ENCODE measurements at places on chromosomes 6 and 20. TPM values are rescaled to one million over a fixed set of nuclear protein-coding genes. Genes with fewer than 3 reads are reported as not detected.

BEND6 gene
- total RNA-seq, result not detected

KCNB1 gene
- under 0.01 TPM for total RNA-seq

MYO6 gene
- total RNA-seq, result 26.4 TPM

BCL2L1 gene
- 40.7 TPM for total RNA-seq

ZNF311 gene
- total RNA-seq, result 0.22 TPM

DNA sequence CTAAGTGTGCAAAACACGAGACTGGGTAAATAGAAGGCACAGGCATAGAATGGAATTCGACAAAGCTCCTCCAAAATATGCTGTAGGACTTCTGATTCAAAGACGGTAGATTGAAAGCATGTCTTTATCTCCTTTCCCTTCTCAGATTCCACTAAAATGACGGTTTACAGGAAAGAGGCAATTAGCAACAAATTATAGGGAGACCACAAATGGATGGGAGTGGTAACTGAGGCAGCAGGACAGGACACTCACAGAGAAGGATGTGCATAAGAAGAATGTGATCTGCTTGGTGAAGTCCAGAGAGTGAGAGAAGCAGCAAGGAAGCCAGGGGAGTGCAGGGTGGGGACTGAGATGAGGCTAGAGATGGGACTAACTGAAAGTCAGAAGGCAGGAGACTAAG, 113.4 kb upstream of the MRPS10 start:
- DNase-seq, result no peak

GRCh38 chr6:51459958-51460357, 627.5 kb downstream of the PKHD1 start:
- DNase-seq, result no peak

GRCh38 chr6:142960098-142960497, 15.1 kb upstream of the HIVEP2 start:
- DNase-seq, result peak; percentile 91

DNA sequence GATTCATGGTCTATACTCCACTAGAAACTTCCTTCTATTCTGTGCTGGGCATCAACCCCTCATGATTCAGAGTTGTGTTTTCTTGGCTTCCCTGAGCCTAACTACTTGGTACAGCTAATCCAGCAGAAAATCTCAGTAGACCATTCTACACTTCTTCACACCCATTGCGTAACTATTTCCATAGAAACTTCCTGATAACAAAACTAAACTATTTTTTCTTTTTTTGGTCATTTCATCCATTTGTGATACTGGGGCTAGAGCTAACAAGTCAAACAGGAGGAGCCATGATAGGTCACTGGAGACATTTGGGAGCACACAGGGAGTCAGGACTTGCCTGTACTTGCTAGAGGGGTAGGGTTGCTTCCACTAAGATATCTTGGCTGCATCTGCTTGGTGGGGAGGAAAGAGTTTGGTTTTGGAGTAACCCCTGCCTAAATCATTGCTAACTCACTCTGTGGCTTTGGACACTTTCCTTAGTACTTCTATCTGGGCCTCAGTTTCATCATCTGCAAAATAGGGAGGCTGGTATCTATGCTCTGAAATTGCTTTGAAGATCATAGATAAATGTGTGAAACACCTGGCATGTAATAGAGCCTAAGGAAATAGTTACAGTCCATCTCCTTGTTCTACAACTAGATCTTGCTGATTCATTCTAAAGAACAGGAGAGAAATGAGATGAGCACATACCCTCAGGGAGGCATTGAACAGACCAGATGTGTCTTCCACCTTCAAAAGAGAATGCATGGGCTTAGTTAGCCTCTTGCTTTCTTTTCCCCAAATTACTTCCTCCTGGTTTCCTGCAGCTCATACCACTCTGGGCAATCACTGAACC, 127.9 kb upstream of the ADGRF1 start:
- DNase-seq, result peak; percentile 17

DNA sequence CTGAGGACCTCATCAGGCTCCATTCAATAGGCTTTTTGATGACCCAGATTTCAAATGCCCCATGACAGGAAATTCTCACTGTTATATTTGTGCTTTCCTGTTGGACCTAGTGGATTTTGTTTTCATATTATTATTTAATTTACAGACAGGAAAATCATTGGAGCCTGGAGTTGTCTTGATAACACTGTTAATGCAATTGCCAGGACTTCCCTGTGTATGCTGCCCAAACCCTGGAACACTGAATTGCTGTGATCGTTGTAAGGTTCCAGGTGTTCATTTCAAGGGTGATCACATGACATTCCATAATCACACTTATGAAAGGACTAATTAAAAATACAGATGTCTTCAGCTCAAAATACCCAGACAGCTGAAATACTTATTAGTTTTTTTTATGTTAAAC, 783.2 kb downstream of the DHX35 start:
- no peak for DNase-seq

DNA sequence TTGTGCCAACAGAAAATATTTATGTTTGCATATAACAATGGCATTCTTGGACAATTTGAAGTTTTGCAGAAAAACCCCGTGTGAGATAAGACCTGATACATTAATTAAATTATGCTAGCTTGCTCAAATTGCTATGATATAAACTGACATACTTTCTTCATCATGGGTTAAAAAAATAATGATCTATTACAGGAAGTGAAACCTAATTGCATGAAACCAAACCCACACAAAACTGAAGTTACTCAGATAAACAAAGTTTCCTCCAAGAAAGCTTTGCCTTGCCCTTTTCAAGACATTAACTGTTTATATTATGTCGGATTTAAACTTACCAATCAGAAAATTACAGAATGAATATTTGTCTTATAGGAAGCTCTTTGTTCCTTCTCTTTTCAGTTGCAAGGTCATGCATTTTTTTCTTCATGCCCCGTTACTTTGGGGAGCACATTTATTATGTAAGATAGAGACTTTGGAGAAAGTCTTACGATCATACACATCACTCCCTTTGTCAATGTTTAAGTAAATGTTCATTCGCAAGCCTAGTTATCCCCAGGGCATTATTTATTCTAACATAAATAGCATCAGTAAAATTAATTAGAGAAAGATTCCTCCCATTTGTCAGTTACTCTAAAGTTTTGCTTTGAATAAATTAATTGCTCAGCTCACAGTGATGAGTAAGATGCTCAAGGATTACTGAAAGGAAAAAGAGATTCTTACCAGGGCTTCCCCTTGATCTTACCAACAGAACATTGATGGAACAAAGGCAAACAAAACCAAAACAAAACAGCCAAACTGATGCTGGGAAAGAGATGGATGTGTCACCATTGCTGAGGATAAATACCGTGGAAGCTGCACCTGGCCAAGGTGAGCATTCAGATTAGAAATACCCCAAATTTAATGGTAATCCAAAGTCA, 14.8 kb upstream of the TMEM244 start:
- no peak for DNase-seq

GRCh38 chr6:111579816-111580215, 25.9 kb downstream of the TRAF3IP2 start:
- DNase-seq, result no peak

DNA sequence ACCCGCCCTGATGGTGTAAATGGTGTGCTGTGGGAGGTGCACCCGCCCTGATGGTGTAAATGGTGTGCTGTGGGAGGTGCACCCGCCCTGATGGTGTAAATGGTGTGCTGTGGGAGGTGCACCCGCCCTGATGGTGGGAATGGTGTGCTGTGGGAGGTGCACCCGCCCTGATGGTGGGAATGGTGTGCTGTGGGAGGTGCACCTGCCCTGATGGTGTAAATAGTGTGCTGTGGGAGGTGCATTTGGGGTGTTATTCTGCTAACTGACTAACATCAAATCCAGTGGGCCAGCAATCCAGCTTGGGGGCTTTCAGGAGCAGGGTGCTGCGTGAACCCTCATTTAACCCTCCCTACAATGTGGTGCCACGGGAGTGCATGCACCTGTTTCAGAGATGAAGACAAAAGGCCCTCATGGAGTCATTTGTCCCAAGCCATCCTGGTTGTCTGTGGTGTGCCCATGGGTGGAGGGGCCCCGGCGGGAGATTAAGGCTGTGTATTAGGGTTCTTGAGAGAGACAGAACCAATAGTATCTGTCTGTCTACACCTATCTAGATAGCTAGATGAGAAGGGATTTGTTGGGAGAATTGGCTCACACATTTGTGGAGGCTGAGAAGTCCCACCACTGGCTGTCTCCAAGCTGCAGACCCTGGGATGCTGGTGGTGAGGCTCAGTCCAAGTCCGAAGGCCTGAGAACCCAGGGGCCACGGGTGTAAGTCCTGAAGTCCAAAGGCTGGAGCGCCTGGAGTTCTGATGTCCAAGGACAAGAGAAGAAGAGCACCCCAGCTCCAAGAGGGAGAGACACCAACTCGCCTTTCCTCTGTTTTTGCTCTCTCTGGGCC, 39.2 kb downstream of the TMEM242 start:
- DNase-seq, result no peak

- no peak for DNase-seq
Measured at GRCh38 chr6:168127384-168127868, 48.4 kb upstream of the FRMD1 start.

DNA sequence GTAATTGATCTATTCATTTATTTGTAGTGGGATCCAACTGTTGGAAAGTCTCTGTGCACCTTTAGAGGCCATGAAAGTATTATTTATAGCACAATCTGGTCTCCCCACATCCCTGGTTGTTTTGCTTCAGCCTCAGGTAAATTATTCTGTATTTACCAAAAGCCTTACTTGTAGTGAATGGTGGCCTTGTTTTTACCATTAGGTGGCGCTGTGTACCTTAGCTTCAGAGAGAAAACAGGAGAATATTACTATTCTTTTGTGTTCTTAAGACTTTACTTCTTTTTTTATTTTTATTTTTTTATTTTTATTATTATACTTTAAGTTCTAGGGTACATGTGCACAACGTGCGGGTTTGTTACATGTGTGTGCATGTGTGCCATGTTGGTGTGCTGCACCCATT, 23.7 kb downstream of the PEX7 start:
- DNase-seq, result peak; percentile 73

DNA sequence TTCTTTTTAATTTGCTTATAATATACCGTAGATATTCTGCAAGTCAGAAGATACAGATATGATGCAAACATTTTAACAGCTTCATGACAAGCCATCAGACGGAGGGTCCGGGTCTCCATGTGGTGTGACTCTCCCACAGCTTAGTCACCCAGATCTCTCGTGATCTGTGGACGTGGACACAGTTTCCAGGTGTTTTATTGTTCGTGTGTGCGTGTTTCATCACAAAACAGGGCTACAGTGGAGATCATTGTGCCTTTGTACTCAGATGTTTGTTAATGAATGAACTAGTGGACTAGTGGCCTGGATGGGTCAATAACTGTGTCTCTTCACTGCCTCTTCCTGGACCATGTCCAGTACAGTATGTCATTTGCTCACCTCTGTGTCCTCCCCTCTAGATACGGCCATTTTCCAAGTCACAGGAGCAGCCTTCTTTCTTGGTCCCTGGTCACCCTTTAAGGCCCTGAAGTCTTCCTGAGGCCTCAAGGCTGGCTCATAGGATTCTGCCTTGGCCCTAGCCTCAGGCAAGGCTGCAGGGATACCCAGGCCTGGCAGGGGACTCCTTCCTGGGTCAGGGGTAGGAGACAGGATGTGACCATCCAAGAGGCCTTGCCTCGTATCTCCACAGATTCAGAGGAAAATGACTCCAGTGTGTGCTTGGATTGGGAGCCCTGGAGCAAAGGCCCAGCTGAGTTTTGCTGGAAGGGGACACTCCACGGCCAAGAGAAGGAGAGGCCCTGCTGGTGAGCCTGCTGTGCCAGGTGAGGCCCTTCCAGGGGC, 4.6 kb downstream of the ADIG start:
- DNase-seq, result no peak

- no peak for DNase-seq
Measured at GRCh38 chr6:98380589-98380988, 453.8 kb upstream of the POU3F2 start.

GRCh38 chr20:44405257-44405656, 49.8 kb downstream of the HNF4A start:
- no peak for DNase-seq

DNA sequence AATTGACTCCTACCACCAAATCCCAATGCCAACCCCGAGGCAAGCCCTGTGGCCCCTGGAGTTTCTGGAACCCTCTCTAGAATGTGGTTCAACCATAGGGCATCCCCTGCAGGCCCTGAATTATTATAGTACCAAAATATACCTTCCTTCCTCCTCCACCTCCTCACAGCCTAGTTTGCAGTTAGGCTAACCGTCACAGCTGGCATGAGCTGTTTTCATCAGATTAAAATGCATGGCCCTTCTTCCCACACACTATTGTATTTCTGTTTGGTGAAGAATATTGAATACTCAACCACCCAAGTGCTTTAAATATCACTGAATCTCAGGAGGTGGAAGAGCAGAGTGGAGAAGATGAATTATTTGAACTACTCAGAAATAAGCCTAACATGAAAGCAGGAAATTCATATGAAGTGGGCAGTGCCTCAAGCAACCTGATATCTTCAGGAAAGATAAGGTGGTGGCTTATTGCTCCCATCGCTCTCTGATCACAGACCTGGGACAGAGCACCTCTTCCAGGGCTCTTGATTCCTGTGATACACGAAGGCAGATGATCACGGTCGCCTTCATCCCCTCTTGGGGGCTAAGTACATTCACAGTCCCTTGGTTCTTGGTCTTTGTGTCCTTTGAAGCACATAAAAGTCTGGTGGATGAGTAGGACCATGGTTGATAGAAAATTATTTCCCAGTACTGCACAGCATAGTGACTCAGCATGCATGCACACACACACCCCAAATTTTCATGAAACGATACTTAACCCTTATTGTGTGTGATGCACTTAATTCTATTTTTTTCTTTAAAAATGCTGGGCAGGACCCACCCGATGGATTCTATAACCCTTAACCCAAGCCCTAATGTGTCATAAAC, 90.9 kb downstream of the PSMG4 start:
- DNase-seq, result no peak

GRCh38 chr6:146289816-146290588, 253.6 kb upstream of the RAB32 start:
- DNase-seq, result peak; percentile 97

GRCh38 chr6:153149891-153150290, 18.8 kb upstream of the RGS17 start:
- no peak for DNase-seq
